Thymus (tissue), 14 donors: ENCODE measurements at places on chromosomes 11 and 22. TPM values are rescaled to one million over a fixed set of nuclear protein-coding genes. Genes with fewer than 3 reads are reported as not detected.

DNA sequence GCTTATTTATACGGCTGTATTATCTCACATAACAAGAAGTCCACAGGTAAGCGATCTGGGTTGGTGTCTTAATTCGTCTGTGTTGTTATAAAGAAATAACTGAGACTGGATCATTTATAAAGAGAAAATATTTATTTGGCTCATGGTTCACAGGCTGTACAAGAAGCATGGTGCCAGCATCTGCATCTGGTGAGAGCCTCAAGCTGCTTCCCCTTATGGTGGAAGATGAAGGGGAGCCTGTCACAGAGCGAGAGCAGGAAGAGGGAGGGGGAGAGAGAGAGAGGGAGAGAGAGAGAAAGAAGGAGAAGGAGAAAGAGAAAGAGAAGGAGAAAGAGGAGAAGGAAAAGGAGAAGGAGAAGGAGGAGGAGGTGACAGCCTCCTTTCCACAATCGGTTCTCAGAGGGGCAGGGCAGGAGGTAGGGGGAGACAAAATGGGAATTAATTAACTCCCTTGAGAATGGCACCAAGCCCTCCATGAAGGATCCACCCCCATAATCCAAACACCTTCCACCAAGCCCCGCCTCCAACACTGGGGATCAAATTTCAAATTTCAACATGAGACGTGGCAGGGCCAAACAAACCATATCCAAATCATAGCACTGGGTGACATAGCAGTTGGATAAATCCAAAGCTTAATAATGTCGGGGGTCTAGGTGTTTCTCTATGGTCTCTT lies 15.0 kb upstream of the TRIM44 start:
- no peak overlapping the region for H3K4me3 ChIP-seq
- no peaks in the 10 kb centered on the region for H3K27me3 ChIP-seq
- H3K27ac ChIP-seq: no peak overlapping the region
- H3K4me1 ChIP-seq: no peaks in the 10 kb centered on the region

DNA sequence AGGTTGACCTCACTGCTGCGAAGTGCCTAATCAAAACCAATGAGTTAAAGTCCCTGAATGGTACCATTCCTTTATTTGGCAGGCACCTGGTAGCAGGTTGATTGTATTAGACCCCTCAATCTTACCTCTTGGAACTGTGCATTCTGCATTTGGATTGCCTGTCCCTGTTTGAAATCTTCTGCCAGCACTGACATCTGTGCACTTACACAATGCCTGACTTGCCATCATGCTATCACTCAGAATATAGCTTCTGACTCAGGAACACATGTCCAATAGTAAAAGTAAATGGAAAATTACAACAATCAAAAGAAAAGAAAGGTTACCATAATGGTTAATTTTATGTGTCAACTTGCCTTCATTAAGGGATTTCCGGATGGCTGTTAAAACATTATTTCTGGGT lies 366.0 kb upstream of the PDGFD start:
- DNase-seq: no peak
- H3K27me3 ChIP-seq: no peaks in the 10 kb centered on the region
- H3K27ac ChIP-seq: no peak overlapping the region
- H3K4me3 ChIP-seq: no peak overlapping the region

- no peaks in the 10 kb centered on the region for H3K27me3 ChIP-seq
- no peaks in the 10 kb centered on the region for H3K36me3 ChIP-seq
- no peak for DNase-seq
Measured at GRCh38 chr22:27972732-27973698, 54.0 kb upstream of the PITPNB start.

DNA sequence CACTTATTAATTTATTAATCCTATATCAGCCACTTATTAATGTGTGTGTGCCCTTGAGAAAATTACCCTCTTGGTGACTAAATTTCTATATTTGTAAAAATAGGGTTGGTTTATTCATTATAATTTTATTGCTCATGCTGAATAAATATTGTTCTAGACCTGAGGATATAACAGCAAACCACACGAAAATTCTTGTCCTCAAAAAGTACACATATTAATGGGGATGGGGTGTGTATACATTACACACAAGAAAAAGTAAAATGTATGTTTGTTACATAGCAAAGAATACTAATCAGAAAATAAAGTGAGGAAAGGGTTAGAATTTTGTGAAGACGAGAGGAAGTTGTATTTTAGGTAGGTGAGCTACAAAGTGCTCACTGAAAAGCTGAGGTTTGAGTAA lies 1068.9 kb upstream of the RAG2 start:
- no peaks in the 10 kb centered on the region for H3K36me3 ChIP-seq
- no peaks in the 10 kb centered on the region for H3K4me1 ChIP-seq
- no peak overlapping the region for H3K27ac ChIP-seq
- no peak for DNase-seq

DNA sequence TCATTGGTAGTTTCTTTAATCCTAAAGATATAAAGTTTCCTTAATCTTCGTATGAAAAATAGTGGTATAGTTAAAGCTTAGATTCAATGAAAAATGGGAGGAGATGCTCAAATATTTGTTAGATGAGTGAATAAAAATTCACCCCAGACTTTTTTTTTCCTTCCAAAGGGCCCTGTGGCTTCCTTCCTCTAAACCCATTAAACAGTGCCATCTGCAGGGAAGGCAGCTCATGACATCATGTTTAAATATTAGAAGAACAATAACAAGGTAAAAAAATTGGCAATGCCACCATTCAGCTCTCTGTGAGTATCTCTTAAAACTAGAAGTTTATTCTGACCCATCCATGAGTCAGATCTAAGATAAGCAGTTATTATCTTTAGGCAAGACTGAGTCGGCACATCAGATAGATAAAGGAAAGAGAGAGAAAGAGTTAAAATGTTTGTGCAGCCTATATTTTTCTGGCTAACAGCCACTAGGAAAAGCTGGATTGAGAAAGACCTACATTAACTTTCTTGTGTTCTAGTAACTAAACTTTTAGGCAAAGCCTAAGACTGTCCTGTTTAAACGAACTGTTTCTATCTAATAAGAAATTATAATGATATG lies 19.1 kb upstream of the OOSP1 start:
- no peak overlapping the region for H3K4me3 ChIP-seq
- no peaks in the 10 kb centered on the region for H3K4me1 ChIP-seq
- no peaks in the 10 kb centered on the region for H3K27me3 ChIP-seq

DNA sequence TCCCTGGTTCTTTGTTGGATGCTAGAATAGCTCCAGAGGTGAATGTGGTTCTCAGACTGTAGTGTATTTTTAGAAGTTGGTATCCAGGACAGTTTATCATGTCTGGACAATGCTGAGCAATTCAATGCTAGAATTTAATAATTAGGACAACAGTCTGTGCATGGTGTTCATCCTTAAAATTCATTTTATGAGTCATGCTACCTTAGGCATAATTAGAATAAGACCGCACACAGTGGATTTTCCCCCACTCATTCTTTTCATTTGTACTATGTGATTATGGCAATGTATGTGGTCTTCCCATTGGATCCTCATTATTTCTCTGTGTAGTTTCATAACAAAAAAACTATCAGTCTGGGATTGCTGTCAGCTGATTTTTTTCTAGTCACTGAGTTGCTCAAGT lies 196.7 kb downstream of the ARHGAP42 start:
- no peaks in the 10 kb centered on the region for H3K4me1 ChIP-seq
- DNase-seq: no peak
- no peak overlapping the region for H3K27ac ChIP-seq
- no peak overlapping the region for H3K4me3 ChIP-seq

DNA sequence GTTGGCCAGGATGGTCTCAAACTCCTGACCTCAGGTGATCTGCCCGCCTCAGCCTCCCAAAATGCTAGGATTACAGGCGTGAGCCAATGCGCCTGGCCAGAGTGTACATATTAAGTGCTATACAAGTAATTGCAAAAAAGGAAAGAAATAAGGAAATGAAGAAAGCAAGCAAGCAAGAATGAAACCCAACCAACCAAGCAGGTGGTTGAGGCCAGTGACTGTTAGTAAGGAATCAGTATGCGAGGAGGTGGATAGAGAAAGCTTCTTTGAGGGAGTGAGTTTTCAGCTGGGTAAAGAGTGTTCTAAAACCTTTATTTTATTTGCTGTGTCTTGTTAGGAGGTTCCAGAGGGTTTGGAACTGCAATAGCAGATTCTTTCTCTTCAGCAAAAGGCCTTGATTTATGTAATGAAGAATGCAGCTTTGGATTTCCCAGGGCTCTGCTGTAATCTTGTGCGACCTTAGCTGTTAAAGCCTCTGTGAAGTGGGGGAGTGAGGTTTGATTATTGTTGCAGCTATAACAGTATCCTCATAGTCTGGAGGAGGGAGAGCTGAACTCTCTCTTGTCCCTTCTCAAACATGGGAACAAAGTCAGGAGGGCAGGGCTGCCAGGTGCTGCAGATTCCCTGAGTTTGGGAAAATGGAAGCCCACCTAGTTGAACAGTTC lies 5.7 kb downstream of the AMPD3 start:
- H3K4me1 ChIP-seq: peaks cover 56% of the 10 kb centered on the region
- DNase-seq: no peak
- no peaks in the 10 kb centered on the region for H3K27me3 ChIP-seq

DNA sequence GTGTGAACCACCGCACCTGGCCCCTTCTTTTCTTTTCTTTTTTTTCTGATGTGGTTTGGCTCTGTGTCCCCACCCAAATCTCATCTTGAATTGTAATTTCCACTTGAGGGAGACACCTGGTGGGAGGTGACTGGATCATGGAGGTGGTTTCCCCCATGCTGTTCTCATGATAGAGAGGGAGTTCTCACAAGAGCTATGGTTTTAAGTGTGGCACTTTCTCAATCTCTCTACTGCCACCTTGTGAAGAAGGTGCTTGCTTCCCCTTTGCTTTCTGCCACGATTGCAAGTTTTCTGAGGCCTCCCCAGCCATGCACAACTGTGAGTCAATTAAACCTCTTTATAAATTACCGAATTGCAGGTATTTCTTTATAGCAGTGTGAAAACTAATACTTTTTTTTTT lies 4.9 kb upstream of the TCN2 start:
- no peak overlapping the region for H3K4me3 ChIP-seq
- H3K27ac ChIP-seq: no peak overlapping the region
- peaks cover 11% of the 10 kb centered on the region for H3K4me1 ChIP-seq
- no peaks in the 10 kb centered on the region for H3K36me3 ChIP-seq
- DNase-seq: no peak

DNA sequence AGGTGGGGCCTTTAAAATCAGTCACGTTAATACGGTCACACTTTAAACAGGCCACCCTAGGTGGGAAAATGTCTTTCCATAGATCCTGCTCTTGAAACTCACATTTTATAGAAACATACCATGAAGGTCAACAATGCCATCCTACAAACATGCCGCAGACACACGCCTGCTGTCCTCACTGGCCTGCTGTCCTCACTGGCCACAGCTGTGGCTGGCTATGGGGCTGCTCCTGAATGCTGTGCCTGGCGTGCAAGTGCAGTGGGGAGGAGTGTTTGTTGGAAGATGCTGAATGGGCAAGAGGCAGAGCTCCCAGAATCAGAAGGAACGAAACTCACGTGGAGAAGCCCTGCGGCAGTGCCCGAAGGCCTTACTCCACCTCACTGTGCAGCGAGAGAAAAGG lies 106.2 kb upstream of the BID start:
- no peak for DNase-seq
- no peak overlapping the region for H3K27ac ChIP-seq
- H3K4me1 ChIP-seq: no peaks in the 10 kb centered on the region
- H3K36me3 ChIP-seq: no peaks in the 10 kb centered on the region

GRCh38 chr22:46500201-46500600 lies 37.2 kb downstream of the CELSR1 start:
- DNase-seq: peak; percentile 28
- no peaks in the 10 kb centered on the region for H3K36me3 ChIP-seq
- H3K4me3 ChIP-seq: no peak overlapping the region
- peaks cover 3% of the 10 kb centered on the region for H3K27me3 ChIP-seq
- H3K4me1 ChIP-seq: peaks cover 19% of the 10 kb centered on the region

- H3K4me3 ChIP-seq: peak overlapping the region; percentile 51
- peak overlapping the region; percentile 61 for H3K27ac ChIP-seq
- no peaks in the 10 kb centered on the region for H3K27me3 ChIP-seq
- peak; percentile 45 for DNase-seq
Measured at GRCh38 chr22:40463017-40463631, 92.7 kb downstream of the SGSM3 start.

Gene GPR83
- 0.14 TPM for total RNA-seq

Gene SULT4A1
- total RNA-seq: 0.09 TPM

Gene PKP3
- 7.7 TPM for total RNA-seq

Gene MSANTD4
- 15.8 TPM for total RNA-seq

Gene FUT4
- total RNA-seq: 5.0 TPM

Gene MS4A7
- 13.4 TPM for total RNA-seq

Gene RASL10A
- 0.47 TPM for total RNA-seq

Gene SLC22A12
- not detected for total RNA-seq

Gene TXN2
- total RNA-seq: 40.7 TPM
